Kidney glomerular epithelial cell (primary cell): ENCODE measurements at places on chromosomes 1 and 21.

GRCh38 chr1:192045131-192045530 is 113.1 kb upstream of the RGS18 start:
- no peak for DNase-seq

DNA sequence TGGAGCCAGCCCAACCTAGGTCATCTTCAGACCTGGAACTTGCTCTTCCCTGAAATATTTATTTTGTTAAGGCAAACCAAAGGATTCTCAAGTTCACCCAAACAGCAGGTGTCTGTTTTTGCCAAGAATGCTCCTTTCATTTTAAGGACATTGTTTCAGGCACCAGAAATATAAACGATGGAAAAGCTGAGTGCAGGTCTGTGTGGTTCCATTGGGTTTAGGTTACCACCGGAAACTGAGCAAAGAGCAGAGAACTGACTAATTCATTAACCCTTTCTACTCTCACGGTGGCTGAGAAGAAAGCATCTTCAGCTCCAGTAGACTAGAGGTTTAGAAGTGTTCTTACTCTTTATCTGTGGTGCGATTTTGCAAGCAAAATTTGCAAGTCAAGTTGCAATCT is 38.0 kb upstream of the ZC3H11B start:
- no peak for DNase-seq

DNA sequence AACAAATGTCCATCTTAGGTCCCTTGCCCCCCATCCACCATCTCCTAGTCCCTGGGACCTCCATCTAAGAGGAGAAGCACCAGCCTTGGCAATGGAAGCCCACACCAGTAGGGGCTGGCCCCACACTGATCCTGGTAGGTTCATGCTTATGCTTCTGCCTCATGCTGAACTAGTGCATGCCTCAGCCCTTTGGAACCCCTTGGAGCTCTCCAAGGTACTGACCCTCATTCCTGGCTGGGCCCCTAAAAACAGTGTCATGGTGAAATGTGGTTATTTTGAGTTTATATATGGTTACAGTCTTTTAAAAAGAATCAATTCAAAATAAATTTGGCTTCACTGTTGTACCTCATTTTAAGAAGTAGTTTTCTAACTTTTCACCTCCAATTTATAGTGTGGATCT is 108.3 kb downstream of the HIVEP3 start:
- DNase-seq: peak; percentile 6

- peak; percentile 95 for DNase-seq
Observed at GRCh38 chr21:17491716-17492414, 21.0 kb upstream of the CXADR start.

DNA sequence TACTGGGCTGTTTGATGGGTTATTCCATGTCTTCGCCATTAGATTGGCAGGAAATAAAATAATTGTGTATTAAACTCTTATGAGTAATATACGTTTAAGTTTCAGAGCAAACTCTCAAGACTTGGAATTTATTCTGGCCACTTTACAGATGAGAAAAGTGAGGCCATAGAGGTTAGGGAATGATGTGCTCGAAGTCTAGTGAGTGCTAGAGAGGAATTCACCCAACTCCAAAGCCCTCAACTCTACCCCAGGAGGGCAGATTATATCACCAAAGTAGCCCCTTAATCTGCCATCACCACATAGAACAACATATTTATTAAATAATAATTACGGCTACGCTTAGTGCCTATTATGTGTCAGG is 440 bp upstream of the MUL1 start:
- DNase-seq: no peak

DNA sequence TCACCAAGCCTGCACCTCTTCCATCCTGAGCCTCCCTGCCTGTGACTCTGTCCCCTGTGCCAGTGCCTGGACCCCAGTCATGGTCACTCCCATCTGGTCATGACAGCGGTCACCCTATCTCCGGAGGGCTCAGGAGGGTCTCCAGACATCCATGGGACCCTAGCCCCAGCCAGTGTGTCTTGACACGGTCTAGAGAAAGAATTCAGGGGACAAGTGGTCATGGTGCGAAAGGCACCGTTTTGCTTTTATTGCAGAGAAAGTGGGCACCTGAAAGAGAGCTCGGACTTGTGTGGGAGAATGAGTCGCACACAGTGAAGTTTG is 4.7 kb upstream of the RIPK4 start:
- DNase-seq: no peak

GRCh38 chr21:41437729-41438128 is 11.7 kb downstream of the MX1 start:
- DNase-seq: no peak

GRCh38 chr1:110050602-110051261 is 16.3 kb downstream of the STRIP1 start:
- DNase-seq: no peak

DNA sequence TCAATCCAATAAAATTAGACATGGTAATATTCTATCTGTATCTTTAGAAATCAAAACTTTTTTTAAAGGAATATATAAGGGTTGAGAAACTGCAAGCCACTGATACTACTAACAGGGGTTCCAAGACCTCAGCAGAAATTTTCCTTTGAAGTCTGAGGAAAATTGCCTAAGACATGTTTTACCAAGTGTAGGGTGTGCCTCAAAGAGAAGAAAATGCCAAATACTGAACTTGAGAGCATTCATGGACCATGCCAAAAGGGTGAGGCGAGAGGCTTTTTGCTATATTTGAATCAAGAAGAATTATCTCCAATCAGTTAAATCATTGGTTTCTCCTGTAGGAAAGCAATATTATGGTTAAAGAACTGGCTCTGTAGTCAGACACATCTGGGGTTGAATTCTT is 207.9 kb upstream of the B3GALT2 start:
- no peak for DNase-seq

DNA sequence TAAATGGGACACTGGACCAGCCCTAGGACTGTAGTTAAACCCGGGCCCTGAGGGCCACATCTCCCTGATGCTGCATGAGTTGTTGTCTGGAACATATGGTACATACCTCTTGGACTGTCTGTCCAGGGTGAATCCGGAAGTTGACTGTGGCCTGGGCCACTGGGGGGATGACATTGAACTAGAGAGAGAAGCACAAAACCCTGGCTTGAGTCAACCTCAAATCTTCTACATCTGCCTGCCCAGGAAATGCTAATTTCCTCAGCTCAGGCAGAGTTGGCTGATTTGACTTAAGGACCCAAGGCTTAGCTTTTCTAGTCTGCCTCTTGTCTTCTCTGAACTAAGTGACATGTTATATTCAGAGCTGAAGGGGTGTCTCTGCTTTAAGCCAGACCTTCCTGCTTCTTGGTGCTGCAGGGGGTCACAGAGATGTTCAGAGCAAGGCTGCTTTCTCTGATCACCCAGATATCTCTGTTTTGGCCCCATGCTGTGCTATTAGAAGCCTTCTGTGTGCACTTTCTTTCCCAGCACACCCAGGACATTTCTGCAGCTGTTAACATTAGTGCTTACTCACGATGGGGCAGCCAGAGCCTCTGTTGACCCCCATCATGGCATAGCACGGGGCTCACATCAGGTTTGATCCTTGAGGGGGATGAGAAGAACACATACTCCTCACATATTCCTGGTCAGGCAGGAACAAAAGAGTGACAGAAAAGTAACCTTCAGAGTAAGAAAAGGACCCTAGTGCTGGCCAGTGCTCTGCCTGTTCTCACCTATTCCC is 9.6 kb downstream of the PM20D1 start:
- DNase-seq: no peak

DNA sequence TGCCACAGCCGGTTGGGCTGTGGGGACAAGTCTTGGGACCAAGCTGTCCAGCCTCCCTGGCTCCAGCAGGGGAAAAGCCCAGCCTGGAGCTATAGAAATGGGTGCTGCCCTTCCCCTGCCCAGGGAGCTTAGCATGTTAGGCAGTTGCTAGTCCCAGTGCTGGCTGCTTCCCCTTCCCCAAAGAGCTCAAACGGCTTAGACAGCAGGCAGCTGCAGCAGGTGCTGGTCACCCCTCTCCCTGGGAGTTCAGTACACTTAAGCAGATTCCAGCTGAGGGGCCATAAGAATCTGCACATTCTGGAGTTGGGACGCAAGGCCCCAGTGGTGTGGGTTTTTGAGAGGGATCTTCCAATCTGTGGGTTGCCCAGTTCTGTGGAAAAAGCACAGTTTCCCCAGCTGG is 11.1 kb upstream of the REG4 start:
- no peak for DNase-seq

DNA sequence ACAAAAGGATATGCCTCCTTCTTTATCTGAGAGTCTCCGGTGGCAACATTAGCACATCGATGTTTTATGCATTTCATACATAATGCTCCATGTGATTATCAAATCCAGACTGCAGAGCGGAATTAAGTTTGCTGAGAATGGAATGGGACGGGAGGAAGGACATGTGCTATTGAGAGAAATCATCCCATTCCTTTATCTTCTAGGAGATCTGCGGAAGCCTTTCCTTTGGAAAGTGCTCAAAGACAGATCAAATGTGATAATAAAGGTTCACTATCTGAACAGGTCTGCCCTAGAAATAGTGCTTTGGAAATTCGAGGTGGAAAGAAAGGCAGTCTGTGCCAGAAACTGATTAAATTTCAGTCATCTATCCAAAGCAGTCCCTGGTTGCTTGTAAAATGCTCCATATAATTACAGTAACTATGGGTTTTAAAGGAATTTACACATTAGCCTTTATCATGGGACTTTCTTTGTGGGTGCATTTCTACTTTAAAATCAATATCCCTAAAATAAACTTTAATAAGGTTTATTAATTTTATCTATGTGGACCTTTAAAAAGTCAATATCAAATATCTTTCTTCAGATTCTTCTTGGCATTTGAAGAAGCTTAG is 473.5 kb upstream of the ADGRL2 start:
- DNase-seq: no peak

DNA sequence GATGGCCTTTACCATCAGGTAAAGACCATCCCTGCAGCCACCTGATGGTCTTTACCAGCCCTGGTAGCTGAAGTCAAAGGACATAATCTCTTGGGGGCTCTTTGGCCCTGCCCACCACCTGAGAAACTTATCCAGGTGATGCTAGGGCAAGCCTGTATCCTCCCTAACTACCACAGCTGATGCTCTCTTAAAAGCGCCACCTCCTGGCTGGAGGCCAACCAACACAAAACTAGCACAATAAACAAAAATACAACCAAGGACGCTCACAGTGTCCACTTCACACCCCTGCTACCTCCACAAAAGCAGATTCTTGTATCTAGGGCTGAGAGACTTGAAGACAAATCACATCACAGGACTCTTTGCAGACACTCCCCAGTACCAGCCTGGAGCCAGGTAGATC is 357.1 kb upstream of the POU3F1 start:
- DNase-seq: no peak

DNA sequence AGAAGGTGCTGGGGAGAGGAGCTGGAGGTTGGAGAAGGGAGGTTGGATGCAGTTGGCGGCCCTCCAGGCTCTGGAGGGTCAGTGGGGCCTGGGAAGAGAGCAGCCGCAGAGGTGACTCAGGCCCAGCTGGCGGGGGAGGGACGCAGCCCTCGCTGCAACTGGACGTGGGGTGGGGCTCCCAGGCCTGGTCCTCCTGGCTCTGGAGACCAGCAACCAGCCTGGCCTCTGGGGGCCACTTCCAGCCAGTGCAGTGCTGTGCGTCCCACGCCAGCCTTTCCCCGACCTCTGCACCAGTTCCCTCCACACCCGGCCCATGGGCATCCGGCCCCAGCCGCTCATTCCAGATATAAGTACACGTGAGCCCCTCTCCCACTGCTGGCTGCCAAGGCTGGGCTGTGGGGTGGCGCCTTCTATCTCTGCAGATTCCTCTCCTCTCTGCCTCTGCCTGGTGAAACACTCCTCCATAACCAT is 38.0 kb upstream of the COL18A1 start:
- DNase-seq: peak; percentile 94

DNA sequence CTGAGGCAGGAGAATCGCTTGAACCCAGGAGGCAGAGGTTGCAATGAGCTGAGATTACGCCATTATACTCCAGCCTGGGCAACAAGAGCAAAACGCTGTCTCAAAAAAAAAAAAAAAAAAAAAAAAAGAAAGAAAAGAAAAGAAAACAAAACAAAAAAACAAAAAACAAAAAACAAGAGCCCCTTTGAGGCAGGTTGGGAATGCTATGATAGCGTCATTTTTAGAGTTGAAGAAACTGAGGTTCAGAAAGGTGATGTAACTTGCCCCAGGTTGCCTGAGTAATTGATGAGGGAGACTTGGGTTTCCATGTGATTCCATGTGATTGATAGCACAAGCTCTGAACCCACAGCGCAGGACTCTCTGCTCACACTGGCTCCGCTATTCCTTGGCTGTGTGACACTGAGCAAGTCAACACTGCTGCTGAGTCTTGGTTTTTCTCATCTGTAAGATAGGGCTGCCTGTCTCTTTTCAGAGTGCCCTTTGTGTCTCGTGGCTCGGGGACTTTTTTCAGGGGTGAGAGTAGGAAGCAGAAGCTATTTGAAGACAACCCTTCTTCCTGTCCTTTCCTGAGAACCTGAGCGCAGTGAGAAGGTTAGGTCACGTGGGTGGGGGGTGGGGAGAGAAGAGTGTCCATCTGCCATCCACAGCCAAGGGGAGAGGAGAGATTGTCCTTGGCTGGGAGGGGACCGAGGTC is 2.5 kb downstream of the CNR2 start:
- DNase-seq: no peak

- no peak for DNase-seq
Observed at GRCh38 chr1:207810606-207811295, 58.9 kb downstream of the CD46 start.

DNA sequence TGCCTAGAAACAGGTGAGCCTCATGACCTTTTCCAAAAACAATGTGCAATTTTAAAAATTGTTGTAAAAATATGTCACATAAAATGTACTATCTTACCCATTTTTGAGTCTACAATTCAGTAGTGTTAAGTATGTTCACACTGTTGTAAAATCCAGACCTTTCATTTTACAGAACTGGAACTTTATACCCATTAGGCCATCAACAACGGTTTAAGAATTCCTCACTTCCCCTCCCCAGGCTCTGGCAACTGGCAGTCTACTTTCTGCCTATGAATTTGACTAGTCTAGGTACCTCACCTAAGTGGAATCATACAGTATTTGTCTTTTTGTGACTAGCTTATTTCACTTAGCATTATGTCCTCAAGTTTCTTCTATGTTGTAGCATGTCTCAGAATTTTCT is 8.6 kb downstream of the CTSE start:
- DNase-seq: no peak

DNA sequence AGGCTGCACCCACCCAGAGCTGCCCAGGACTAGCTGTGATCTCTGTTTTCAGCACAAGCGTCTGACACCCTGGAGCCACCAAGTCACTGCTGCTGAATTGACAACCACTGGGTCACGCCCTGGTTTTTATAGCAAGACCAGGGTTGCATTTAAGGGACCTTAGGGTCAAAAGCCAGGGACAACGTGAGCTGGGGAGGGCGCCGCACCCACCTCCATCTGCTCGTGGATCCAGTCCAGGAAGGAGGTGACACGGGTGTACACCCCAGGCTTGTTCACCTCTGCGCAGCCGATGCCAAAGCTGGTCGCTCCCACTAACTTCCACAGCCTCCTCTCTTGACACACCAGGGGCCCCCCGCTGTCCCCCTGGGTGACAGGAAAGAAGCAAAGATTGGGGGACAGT is 9.2 kb upstream of the TFF1 start:
- DNase-seq: no peak

- DNase-seq: no peak
Observed at GRCh38 chr1:46613661-46614603, 2.7 kb downstream of the MOB3C start.

GRCh38 chr1:53642607-53643006 is 96.4 kb downstream of the GLIS1 start:
- no peak for DNase-seq

- no peak for DNase-seq
Observed at GRCh38 chr21:33299181-33299752, 25.5 kb upstream of the IFNAR1 start.

GRCh38 chr1:31161571-31161970 is 78.1 kb downstream of the NKAIN1 start:
- no peak for DNase-seq
